Skin of body (tissue), 3 donors: ENCODE measurements at places on chromosomes 1 and 21. TPM values are rescaled to one million over a fixed set of nuclear protein-coding genes. Genes with fewer than 3 reads are reported as not detected.
A peak's percentile ranks its signal among the peaks of the same experiment; 100 is the strongest.

The CELA2A gene
- total RNA-seq, result not detected

The INSRR gene
- under 0.01 TPM for total RNA-seq

DNA sequence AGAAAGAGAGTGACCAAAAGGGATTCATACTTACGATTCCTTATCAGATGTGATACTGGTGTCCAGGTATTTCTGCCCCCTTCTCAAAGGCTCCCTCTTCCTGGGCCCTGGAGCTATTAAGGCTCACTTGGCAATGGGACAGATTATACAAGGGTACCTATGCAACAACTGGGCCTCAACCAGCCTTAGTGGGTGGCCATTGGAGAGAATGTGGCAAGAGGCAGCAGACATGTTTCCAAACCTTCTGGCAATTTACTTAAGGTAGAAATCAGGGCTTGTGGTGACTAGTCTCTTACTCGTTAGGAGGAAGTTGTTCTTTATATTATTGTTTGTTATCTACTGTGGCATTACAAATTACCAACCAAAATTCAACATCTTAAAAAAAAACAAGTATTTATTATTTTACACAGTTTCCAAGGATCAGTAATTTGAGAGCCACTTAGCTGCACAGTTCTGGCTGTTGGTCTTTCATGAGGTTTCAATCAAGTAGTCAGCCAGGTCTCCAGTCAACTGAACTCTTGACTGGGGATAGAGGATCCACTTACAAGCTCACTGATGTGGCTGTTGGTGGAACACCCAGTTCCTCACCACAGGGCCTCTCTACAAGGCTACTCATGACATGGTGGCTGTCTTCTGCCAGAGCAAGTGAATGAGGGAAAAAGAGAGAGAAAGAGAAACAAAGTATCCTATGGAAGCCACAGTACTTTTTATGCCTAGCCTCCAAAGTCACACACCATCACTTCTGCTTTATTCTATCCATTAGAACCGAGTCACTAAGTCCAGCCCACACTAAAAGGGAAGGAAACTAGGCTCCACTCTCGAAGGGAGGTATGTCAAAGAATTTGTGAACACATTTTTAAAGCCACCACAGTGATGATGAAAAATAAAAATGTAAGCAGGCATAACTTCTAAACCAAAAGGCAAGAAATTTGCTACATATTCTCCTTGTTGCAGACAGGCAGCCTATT is 10.7 kb downstream of the ZNF648 start:
- DNase-seq, result no peak

GRCh38 chr1:64515427-64515826 is 45.5 kb downstream of the CACHD1 start:
- DNase-seq, result peak; percentile 72

DNA sequence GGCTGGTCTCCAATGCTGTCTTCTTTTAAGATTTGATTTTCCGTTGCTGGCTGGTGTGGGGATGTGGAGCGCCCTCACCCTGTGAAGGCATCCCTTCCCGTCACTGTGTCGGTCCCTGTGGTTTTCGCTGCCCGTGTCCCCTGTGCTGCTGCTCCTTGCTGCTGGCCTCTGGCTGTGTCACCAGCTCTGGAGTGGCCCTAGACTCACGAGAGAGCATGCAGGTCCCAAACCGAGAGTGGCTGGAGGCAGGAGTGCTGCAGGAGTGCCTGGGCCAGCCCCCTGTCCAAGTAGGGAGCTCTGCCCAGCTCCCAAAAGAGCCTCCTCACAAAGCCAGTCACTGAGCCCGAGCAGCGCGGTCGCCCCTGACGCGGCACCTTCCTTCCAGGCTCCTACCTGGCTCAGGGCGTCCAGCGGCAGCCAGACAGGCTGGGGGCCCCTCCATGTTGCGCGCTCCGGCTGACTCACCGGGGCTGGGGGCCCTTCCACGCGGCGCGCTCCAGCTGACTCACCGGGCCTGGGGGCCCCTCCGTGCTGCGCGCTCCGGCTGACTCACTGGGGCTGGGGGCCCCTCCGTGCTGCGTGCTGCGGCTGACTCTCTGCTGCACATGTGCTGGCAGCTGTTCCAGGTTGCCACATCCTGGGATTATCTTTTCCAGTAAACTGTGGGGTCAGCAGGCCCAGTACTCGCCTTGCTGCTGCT is 106.7 kb upstream of the COL6A1 start:
- DNase-seq, result peak; percentile 53
